ENCODE measurements at places on chromosomes 12 and 14. TPM values are rescaled to one million over a fixed set of nuclear protein-coding genes. Genes with fewer than 3 reads are reported as not detected.

- no peaks in the 10 kb centered on the region for H3K27me3 ChIP-seq
- no peak overlapping the region for H3K27ac ChIP-seq
- no peak overlapping the region for H3K4me3 ChIP-seq
- peaks cover 24% of the 10 kb centered on the region for H3K4me1 ChIP-seq
- no peak for DNase-seq
Observed at GRCh38 chr12:42762395-42762925, 172.9 kb upstream of the PRICKLE1 start.

DNA sequence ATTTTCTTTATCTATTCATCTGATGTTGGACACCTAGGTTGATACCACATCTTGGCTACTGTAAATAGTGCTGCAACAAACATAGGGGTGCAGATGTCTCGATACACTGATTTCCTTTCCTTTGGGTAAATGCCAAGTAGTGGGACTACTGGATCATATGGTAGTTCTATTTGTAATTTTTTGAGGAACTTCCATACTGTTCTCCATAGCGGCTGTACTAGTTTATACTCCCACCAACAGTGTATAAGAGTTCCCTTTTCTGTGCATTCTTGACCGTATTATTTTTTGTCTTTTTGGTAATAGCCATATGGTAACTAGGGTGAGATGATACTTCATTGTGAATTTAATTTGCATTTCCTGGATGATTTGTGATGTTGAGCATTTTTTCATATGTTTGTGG, 71.8 kb downstream of the LRP6 start:
- no peaks in the 10 kb centered on the region for H3K27me3 ChIP-seq
- no peaks in the 10 kb centered on the region for H3K4me1 ChIP-seq
- no peak overlapping the region for H3K4me3 ChIP-seq
- no peaks in the 10 kb centered on the region for H3K36me3 ChIP-seq
- DNase-seq: no peak
- no peak overlapping the region for H3K27ac ChIP-seq

- no peak overlapping the region for H3K27ac ChIP-seq
- H3K27me3 ChIP-seq: no peaks in the 10 kb centered on the region
- H3K4me1 ChIP-seq: peaks cover 12% of the 10 kb centered on the region
- no peak overlapping the region for H3K4me3 ChIP-seq
- no peaks in the 10 kb centered on the region for H3K36me3 ChIP-seq
Observed at GRCh38 chr12:1572731-1573130, 21.6 kb downstream of the FBXL14 start.

DNA sequence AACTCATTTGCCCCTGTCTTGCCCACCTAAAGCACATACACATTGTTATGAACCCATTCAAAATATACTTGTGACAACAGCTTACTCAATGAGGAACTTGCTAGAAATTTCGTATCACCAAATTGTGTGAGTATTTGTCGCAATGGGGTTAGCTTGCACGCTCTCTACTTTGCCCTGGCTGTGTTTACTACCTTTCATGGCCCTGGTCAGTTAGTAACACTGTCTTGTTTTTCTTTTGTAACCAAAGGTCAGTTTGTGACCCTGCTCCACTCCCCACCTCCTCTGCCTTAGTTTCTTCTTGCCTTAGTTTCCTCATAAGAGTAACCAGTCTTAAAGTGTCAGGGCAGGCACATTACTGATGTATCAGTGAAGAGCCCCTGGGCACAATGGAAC, 205.8 kb upstream of the EEA1 start:
- no peaks in the 10 kb centered on the region for H3K4me1 ChIP-seq
- H3K36me3 ChIP-seq: no peaks in the 10 kb centered on the region
- H3K27me3 ChIP-seq: no peaks in the 10 kb centered on the region
- no peak overlapping the region for H3K27ac ChIP-seq
- H3K4me3 ChIP-seq: no peak overlapping the region

LRP6 gene
- total RNA-seq: 34.4 TPM

DNA sequence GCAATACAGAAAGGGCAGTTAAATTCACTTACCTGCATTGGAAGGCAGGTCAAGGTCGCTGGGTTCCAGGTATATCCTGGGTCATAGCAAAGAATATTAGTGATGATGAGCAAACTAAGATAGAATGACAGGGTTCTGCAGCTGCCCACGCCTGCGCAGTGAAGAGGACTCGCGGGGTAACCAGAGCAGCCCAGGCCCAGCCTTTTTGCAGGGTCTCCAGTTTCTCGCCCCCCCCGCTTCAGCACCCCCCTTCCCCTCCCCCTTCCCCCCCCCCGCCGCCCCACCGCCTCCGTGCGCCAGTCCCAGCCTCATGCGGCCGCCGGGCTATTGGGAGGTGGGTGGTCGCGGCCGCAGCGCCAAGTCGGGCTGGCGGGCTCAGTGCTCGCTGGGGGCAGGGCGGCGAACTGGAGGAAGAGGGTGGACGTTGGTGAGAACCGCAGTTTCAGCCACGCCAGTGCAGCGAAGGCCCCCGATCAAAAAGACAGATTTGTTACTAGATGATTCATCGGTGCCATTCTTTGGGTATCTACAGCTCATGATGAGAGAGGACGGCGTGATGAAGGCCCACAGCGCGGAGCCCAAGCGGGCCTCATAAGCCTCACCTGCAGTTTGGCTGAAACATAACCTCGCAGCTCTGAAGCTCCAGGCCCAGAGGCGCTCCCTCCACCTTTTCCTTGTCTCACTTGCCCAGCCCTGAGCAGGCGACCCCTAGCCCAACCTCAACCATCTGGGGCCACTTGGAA, 20.2 kb downstream of the SLC2A3 start:
- no peak overlapping the region for H3K4me3 ChIP-seq
- no peak overlapping the region for H3K27ac ChIP-seq
- no peaks in the 10 kb centered on the region for H3K36me3 ChIP-seq
- H3K27me3 ChIP-seq: no peaks in the 10 kb centered on the region
- H3K4me1 ChIP-seq: no peaks in the 10 kb centered on the region

DNA sequence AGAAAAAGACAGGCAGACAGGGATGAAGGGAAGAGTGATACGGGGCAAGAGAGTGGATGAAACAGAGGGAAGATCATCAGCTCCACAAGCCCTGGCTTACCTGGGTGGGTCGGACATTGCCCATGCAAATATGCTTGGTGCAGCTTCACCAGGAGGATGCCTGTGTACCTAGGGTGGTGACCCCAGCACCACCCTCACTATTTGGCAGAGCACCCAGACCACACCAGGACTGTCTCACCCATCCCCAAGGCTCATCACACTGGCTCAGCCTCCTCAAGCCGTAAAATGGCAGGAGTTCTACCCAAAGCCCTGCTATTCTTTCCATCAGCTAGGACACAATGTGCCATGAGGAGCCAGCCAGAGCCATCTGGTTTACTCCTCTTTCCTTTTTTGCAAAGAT, 3.0 kb downstream of the GALNT8 start:
- H3K4me3 ChIP-seq: no peak overlapping the region
- no peak overlapping the region for H3K27ac ChIP-seq
- no peaks in the 10 kb centered on the region for H3K36me3 ChIP-seq
- DNase-seq: no peak

- no peak overlapping the region for H3K27ac ChIP-seq
- no peak for DNase-seq
- no peaks in the 10 kb centered on the region for H3K36me3 ChIP-seq
- H3K4me1 ChIP-seq: no peaks in the 10 kb centered on the region
- no peaks in the 10 kb centered on the region for H3K27me3 ChIP-seq
- H3K4me3 ChIP-seq: no peak overlapping the region
Observed at GRCh38 chr12:28036940-28037339, 64.4 kb upstream of the PTHLH start.
